ENCODE measurements at places on chromosomes 12 and 14. TPM values are rescaled to one million over a fixed set of nuclear protein-coding genes. Genes with fewer than 3 reads are reported as not detected.

DNA sequence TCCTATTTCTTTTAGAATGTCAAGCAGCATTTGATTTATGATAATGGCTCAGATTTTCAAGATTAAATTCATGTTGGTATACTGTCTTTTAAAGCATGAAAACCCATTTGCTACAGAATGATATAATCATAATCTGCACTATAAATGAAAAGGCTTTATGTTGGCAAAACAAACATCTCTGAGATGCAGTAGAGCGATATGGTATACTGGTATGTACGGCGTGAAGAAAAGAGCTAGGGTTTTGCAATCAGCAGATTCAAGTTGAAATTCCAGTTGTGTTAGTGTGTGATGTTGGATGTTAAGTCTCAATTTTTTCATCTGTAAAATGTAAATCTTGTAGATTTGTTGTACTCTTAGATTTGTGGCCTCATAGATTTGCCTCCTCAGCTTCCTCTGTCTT is 53.2 kb upstream of the DYRK2 start:
- DNase-seq = no peak

The NPAS3 gene
- 9.6 TPM for polyA plus RNA-seq

GRCh38 chr12:122518908-122519307 is 7.8 kb downstream of the RSRC2 start:
- DNase-seq = no peak

The PRB2 gene
- polyA plus RNA-seq = not detected

GRCh38 chr14:101808894-101809670 is 47.6 kb downstream of the PPP2R5C start:
- no peak for DNase-seq

GRCh38 chr14:90883782-90884181 is 67.6 kb upstream of the TTC7B start:
- no peak for DNase-seq

DNA sequence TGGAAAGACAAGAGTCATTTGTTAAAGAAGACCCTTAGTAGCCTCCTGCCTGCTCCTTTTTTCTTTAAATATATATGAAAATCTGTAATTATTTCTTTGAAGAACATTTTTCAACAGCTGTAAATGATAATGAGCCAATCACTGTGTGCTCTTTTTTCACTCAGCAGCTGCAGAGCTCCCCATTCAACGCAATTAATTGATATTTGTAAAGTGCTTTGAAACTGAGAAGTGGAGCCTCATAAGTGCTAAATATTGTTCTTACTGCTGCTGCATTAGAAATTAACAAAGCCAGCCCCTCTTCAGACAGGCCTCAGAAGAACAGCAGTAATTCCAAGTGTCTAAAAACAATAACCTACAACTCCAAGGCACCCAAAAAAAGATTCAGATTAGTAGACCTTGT is 224.3 kb downstream of the GXYLT1 start:
- no peak for DNase-seq

GRCh38 chr14:101743701-101744100 is 17.8 kb upstream of the PPP2R5C start:
- DNase-seq = no peak

DNA sequence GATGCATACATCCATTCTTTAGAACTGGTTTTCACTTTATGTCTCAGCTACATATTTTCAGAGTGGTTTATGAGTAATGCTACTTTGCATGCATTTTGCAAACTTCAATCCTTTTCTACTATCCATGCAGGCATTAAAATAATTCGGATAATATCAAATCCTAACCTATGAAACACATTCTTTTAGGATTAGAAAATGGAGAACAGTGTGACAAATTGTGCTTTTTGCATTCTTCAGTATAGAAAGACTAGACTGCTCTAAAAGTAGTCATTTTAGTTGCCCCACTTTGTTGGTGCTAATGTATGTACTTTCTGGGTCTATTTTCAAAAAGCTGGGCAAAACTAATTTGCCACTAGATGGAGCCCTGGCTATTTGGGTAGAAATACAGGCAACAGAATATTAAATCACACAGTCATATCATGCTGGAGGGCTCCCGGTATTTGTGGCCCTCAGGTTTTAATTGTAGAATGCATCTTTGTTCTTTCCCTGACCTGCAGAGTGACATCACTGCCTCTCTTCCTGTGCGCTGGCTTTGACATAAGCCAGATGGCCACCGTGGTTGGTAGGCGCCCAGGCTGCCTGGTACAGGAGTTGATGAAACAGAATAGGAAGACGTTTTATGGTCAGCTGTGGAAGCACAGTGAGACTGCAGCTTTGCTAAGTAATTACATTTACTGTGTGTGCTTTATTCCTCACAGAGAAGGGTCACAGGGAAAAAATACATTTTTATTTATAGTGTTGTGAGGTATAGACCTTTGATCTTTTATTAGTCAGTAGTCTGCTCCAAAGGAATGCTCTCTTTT is 28.1 kb downstream of the MSRB3 start:
- no peak for DNase-seq

- no peak for DNase-seq
Observed at GRCh38 chr12:130344529-130344928, 6.8 kb downstream of the PIWIL1 start.

DNA sequence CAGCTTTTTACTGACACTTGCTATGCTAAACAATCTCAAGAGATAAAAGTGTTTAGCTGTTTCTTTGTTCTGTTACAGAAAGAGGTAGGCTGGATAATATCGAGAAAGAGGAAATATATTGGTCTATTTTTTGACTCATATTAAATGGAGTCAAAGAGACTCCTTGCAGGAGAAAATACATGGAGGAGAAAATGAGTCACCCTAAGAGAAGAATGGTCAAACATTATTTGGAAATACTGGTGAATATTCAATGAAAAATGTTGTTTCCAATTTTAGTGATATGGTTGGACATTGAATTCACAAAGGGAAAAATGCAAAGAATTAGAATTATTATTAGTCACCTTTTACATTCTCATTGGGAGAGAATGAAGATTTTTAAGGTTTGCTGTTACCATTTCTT is 3.2 kb downstream of the KCNJ8 start:
- no peak for DNase-seq

DNA sequence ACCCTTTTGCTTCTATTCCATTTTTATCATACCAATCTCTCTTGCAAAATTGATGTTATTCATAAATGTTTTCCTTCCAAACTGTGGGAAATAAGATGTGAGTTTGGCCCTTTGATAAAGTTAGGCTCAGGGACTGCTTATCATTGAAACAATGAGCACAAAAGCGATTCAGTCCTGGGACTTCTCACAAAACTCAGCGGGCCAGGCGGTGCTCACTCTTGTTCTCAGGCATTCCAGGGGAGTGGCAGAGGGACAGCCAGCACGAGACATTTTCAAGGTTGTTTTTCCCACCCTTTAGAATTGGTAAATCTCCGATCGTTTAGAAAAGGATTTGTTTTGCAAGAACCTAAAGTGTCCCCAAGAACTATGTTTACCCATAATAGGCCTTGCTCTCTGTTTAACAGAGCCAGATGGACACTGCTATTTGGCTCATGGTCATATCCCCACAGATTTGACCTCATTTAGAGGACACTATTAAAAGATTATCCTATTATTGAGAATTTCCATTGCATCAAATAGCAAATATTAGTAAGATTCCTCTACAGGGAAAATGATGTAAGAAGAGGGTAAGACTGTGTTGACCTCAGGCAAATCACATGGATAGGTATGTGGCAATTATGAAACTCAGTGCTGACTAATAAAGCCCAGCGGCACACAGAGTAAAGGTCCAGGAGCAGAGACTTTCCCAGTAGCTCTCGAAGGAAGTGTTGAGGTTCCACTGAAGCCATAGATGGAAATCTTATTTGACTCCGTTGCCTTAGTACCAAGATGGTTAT is 102.7 kb upstream of the USP44 start:
- DNase-seq = no peak

The DIO3 gene
- 0.29 TPM for polyA plus RNA-seq

DNA sequence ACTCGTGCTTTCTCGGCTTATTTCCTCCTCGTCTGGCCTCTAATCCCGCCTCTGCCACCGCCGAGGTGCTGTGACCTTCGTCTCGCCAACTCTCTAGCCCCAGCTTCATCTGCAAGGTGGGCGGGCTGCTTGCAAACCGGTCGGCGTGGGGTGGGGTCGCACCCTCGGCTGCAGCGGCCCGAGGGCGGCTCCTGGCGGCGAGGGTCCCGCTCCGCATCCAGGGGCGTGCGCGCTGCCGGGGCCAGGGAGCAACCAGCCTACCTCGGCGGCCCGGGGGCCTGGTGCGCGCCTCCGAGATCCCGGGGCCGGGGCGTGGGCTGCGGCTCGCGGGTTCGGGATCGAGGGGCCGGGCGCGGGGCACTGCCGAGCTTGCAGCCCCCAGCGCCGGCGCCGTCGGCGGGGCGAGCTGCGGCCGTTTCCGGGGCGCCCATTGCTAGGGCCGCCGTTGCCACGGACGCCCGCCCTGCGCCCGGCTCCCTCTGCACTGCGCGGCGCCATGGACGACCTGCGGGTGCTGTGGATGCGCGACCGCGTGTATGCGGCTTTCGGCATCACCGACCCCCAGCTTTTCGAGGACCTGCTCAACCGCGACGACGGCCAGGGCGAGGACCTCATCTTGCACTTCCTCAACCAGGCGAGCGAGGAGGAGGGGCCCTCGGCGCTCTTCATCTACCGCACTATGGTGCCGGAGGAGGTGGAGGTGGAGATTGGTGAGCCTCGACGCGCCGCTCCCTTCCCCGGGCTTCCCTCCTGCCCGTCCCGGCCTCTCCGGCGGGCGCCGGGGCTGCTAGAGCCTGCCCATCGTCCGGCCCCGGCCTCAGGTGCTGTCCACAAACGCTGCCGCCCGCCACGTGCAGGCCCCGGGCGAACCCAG is at the start of gene DNAH10:
DNAH10 (plus strand) TSS at position 461 of the 874 bp plus-strand sequence; CDS start at position 497, 36 bp downstream.
- DNase-seq = no peak

- no peak for DNase-seq
Observed at GRCh38 chr12:24505366-24506015, 443.4 kb downstream of the BCAT1 start.

The ANKS1B gene
- polyA plus RNA-seq = 4.1 TPM

GRCh38 chr12:23726646-23727045 is 222.8 kb downstream of the SOX5 start:
- DNase-seq = no peak

DNA sequence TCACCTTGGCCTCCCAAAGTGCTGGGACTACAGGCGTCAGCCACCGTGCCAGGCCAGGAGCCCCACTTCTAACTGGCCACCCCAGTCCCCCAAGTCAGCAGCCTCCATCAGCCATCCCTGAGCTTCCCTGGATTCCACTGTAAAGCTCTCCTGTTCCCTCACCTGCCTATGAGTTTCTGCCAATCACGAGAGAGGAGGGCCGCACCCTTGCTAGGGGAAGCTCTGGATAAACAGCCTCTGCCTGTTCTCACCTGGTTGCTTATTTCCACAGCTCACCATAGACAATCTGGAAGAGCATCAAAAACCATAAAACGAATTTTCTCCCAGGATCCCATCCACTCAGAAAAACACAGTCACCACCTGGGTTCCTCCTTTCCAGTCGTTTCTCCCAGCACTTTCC is 5.0 kb downstream of the CDCA4 start:
- no peak for DNase-seq
